Small intestine (tissue), 16 donors: ENCODE measurements at places on chromosomes 7 and 10. TPM values are rescaled to one million over a fixed set of nuclear protein-coding genes. Genes with fewer than 3 reads are reported as not detected.
A peak's percentile ranks its signal among the peaks of the same experiment; 100 is the strongest.

- DNase-seq: peak; percentile 9
Observed at GRCh38 chr7:70092314-70093204, 494.3 kb downstream of the AUTS2 start.

GRCh38 chr7:77544518-77544917, 7.4 kb downstream of the PTPN12 start:
- DNase-seq: no peak

DNA sequence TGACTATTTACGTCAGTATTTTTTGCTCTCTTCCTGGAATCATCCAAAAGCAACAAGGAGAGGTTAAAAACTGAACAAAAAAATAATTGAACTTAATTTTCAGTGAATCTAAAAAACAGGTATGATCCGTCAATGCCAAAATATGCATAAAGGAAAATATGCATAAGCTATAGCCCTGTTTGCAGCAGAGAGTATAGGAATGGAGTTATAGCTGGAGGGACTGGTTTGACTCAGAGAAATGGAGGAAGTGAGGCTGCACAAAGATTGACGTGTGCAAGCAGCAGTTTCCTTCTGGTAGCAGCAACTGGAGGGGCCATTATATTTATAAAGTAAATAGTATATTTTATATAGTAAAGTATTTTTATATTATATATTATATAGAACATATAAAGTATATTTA, 37.1 kb downstream of the GNG11 start:
- DNase-seq: no peak

DNA sequence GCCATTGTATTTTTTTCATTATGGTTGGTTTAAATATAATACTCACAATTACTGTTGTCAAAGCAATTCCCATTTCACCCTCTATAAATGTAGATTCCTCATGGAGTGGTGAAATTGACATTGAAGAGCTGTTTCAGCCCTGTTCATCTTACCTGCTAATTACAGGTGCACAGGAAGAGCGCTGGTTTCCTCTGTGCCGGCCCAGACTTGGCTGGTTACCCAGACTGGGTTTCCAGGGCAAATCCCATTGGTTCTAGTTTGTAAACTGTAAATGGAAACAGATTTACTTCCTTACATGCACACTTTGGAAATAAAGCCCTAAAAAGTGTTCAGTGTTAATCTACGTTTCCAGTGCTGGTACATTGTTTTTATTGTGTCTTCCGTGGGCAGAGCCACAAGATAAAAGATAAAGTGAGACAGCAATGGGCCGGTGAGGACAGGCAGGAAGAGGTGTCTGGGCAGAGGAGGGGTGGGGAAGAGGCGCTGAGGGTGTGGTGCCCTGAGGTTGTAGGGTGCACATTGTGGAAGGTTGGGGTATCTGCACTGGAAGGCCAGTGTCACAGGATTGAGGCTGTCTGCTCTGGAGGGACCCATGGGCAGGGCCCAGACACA, 71.6 kb upstream of the ZPBP start:
- DNase-seq: peak; percentile 8

DNA sequence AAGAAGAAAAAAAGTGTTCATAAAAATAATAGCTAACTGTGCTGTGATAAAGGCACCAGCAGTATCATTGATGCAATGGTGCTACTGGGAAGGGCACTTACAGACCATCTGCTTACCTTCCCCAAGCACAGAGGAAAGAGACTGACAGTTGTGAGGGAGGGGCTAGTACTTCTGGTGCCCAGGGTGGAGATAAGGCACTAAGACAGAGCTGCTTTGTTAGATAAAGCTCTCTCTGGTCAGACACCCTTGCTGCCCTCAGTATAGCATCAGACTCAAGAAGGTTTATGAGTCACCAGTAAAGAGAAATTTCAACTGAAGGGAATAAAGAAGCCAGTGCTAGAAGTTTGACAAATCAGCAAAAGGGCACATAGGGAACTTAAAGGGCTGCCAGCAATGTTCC, 325.6 kb downstream of the HPSE2 start:
- DNase-seq: no peak

DNA sequence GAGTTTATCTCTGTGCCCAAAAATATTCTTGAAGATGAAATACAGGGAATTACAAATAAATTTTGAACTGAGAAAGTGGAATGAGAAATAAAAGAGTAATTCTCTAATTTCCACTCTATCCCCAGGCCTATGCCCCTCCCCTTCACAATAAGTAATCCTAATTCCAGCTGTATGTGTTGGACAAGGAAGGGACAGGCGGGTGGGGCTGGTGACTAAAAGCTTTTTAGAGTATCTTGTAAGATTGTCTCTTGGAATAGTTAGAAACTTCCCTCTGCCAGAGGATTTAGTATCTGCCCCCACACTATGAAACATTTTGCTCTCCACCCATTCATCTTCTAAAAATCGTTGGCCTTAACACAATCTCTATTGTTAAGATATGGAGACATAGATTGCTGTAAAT, 199.2 kb downstream of the MBL2 start:
- no peak for DNase-seq

DNA sequence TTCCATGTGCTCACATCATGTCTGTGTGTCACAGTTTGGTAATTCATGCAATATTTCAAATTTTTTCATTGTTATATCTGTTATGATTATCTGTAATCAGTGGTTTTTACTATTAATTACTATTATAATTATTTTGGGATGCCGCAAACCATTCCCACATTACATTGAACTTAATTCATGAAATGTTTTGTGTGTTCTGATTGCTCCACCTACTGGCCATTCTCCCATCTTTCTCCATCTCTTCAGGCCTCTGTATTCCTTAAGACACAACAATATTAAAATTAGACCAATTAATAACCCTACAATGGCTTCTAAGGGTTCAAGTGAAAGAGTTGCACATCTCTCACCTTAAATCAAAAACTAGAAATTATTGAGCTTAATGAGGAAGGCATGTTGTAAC, 398.5 kb downstream of the PCDH15 start:
- peak; percentile 23 for DNase-seq

DNA sequence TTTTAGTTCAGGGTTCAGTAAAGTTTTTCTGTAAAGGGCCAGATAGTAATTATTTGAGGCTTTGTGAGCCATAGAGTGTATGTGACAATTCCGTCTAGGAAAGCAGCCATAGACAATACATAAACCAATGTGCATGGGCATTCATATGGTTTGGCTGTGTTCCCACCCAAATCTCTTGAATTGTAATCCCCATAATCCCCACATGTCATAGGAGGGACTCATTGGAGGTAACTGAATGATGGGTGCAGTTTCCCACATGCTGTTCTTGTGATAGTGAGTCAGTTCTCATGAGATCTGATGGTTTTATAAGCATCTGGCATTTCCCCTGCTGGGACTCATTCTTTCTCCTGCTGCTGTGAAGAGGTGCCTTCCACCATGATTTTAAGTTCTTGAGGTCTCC, 29.9 kb downstream of the SEC61G start:
- no peak for DNase-seq

- DNase-seq: no peak
Observed at GRCh38 chr7:77757589-77757988, 40.6 kb downstream of the TMEM60 start.

GRCh38 chr7:74233655-74234285, 20.4 kb downstream of the RFC2 start:
- no peak for DNase-seq

GRCh38 chr10:122624546-122624945, 64.0 kb downstream of the DMBT1 start:
- no peak for DNase-seq

GRCh38 chr10:86413046-86413728, 46.6 kb upstream of the GRID1 start:
- DNase-seq: no peak

DNA sequence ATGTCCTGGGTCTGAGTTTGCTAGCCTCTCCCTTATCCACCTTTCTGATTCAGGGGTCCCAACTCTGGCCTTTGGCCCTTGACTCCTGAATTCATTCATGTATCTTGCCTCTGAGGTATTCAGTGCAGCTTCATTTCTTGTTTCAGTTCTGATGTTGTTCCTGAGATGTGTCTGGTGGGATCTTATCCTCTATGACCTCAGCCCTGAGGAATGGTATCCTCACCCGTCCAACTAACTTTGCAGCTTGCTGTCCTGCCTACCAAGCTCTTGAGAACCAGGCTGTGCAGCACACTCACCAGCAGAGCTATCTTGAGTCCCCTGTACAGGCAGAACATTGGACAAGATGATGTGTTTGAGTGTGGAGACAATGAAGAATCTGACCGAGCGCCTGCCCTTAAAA, 13.8 kb downstream of the SUFU start:
- DNase-seq: no peak

DNA sequence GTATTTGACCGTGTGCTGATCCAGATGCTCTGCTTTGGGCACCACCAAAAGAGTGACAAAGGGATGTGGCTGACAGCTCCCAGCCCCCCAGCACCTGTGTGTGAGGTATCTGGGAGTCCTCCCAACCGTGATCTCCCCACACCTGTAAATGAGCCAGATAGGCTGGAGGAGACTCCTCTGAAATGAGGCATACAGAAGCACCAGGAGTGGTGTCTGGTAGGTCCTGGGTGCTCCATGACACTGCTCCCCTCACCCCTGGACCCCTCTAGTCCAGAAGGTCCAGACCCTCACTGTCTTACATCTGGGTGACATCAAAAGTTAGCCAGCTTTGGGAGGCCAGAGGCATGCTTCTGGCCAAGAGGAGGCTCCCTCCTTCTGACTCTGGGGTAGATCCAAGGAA, 20.0 kb upstream of the DRGX start:
- DNase-seq: no peak

- DNase-seq: no peak
Observed at GRCh38 chr10:25125201-25125611, 49.6 kb upstream of the GPR158 start.

- no peak for DNase-seq
Observed at GRCh38 chr10:124918906-124919305, 23.0 kb upstream of the ZRANB1 start.

DNA sequence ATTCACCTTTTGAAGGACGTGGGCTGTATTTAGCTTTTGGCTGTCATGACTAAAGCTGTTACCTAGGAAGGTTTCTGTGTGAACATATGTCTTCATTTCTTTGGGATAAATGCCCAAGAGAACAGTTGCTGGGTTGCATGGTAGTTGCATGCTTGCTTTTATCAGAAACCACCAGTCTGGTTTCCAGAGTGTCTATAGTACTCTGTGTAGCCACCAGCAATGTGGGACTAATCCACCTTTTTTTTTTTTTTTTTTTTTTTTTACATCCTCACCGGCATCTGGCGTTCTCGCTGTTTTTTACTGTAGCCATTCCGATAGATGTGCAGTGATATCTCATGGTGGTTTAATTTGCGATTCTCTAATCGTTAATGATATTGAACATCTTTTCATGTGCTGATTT, 297.8 kb downstream of the SDK1 start:
- no peak for DNase-seq

DNA sequence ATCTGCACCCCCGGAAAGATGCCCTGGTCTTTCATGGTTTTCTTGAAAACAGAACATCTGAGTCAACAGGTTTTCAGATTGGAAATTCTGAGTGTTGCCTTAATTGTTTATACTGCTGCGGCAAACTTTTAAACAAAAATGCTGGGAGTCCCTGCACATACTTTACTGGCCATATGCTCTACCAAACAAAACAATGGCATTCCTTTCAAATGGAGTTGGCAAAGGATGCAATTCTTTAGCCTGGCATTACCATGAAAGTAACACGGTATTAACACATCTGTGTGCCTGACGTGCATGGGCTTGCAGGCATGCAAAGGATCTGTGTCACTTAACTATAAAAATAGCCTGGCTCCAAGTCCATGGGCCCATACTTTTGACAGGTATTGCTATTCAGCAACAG, 4.2 kb downstream of the INHBA start:
- no peak for DNase-seq

DNA sequence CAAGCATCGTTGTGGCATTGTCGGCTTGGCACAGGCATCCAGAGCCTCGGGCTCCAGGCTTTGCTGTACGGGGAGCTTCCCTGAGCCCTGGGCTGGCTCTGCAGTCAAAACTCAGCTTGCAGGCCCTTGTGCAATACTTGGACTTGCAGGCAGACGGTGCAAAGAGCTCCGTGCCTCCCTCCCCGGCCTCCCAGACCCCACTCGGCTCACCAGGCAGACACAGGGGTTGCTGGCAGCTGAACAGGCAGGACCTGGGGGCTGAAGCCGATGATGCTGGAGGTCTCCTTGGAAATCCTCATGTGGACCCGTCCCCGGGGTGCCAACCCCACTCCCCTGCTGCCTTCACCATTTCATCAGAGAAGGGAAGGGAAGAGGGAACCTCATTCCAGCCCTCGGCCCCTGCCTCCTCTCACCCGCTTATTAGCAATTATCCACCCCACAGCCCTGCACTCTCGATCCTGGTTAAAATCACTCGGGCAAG, 59.6 kb upstream of the GNA12 start:
- no peak for DNase-seq

- DNase-seq: no peak
Observed at GRCh38 chr10:115503546-115503945, 410.4 kb downstream of the ATRNL1 start.

DNA sequence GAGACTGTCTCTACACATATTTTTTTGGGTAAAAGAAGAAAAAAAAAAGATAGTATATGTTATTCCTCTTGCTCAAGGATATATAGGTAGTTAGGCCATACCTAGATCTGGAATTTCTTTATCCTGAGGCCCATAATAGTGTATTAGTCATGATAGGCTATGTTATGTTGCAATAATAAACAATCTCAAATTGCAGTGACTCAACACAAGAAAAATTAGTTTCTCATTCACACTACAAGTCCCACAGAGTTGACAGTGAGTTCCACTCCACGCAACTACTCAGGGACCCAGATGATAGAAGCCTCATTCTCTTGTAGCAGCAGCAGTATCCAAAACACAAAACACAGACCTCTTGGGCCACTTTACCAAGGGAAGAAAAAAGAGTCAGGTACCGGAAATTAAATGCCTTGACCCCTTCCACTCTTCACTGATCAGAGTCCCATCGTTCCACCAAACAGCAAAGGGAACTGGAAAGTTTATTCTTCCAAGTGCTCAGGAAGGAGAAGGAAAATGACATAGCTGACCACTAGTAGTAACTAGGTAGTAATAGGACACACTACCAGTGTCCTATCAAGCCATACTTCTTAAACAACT, 7.4 kb upstream of the C10orf67 start:
- DNase-seq: no peak

DNA sequence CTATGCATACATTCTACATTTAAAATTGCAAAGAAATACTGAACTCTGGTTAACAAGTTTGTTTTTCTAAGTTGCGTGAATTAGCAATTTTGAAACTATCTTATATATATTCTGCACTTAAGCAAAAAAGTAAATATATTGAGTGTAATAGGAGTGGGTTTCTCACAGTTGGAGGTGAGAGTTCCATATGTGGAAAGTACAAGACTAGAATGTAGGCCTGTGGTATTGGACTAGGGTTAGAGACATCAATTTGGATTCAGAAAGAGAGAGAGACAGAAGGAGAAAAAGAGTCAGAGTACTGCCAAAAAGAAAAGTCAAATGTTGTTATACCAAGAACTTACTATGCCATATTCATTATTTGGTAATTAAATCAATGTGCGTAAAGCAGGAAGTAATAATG, 47.3 kb upstream of the ITGB8 start:
- DNase-seq: no peak

Gene ZPBP
- not detected for polyA plus RNA-seq

Gene RNF32
- 5.1 TPM for polyA plus RNA-seq

Gene ZNF25
- 3.9 TPM for polyA plus RNA-seq

Gene BTBD16
- polyA plus RNA-seq: 0.92 TPM

Gene AKR1C3
- 869 TPM for polyA plus RNA-seq

Gene CRTAC1
- polyA plus RNA-seq: not detected

Gene SCIN
- polyA plus RNA-seq: 3.3 TPM

Gene VIPR2
- polyA plus RNA-seq: 1.2 TPM

Gene AEBP1
- polyA plus RNA-seq: 1.3 TPM
